ENCODE measurements at places on chromosomes 3 and 15.

GRCh38 chr15:42355291-42355690 is 4.0 kb upstream of the CAPN3 start:
- no peak overlapping the region for H3K4me3 ChIP-seq
- H3K36me3 ChIP-seq = peaks cover 18% of the 10 kb centered on the region
- H3K27ac ChIP-seq = no peak overlapping the region

DNA sequence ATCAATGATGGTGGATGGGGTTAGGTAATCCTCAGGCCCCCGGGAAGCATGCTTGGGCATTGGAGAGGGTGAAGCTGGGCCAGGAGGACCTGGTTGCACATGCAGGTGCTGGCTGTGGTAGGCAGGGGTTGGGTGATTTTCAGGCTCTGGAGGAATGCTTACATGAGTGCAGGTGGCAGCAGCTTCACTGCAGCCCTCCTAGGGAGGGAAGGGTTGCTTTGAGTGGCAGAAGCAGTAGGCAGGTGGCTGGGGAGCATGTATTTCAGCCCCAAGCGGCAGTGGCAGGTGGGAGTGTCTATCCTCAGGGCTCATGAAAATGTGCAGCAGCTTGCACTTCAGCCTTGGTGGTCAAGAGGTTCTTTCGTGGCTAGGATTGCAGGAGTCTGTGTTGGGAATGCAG is 230.0 kb upstream of the CTNNB1 start:
- peaks cover 49% of the 10 kb centered on the region for H3K4me1 ChIP-seq
- H3K36me3 ChIP-seq = peaks cover 8% of the 10 kb centered on the region
- DNase-seq = no peak
- H3K27me3 ChIP-seq = no peaks in the 10 kb centered on the region
- no peak overlapping the region for H3K4me3 ChIP-seq
- peak overlapping the region; percentile 83 for H3K27ac ChIP-seq

GRCh38 chr3:180617049-180617448 is 15.1 kb downstream of the TTC14 start:
- no peak for DNase-seq
- no peak overlapping the region for H3K4me3 ChIP-seq
- H3K27ac ChIP-seq = no peak overlapping the region
- H3K4me1 ChIP-seq = no peaks in the 10 kb centered on the region

DNA sequence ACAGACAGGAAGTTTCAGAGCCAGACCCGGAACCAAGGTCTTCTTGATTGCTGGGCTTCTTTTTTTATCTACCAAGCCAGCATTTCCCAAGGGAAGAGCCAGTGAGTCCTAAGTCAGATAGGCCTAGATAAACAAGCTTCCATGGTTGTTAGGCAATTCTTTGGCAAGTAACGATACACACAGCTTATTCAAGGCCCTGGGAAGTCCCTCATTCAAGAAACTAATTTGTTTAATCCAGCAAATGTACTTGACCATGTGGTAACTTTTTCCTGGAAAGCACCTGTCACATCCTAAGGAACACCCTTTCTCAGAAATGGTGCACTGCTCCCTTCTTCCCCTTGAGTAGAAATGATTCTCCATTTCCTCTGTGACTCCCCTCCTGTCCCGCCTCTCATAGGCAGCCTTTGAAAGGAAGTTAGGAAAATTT is 209.9 kb downstream of the ITPR1 start:
- no peaks in the 10 kb centered on the region for H3K27me3 ChIP-seq
- H3K4me1 ChIP-seq = peaks cover 26% of the 10 kb centered on the region
- peak overlapping the region; percentile 64 for H3K27ac ChIP-seq
- no peak for DNase-seq

- H3K4me1 ChIP-seq = no peaks in the 10 kb centered on the region
- H3K36me3 ChIP-seq = no peaks in the 10 kb centered on the region
- DNase-seq = no peak
These were observed 820.5 kb downstream of the MCTP2 start for GRCh38 chr15:95051861-95052260.

DNA sequence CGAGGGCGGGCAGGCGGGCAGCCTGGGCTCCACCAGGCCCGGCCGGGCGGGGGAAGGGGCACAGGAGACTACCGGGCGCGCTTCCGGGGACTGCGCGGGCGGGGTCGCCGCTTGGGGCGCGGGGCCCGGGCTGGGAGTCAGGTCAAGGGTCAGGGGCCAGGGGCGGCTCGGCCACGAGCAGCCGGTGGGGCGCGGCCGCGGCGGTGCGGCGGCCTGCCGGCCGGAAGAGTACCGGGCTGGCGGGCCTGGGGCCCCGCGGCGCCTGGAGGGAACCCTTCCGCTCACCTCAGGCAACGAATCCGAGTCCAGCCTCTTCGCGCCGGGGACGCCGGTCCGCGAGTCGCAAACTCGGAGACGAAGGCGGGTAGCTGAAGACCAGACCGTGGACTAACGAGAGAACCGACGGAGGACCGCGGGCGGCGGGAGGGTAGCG is 225 bp downstream of the RHOA start:
- peak; percentile 90 for DNase-seq
- H3K27me3 ChIP-seq = peaks cover 2% of the 10 kb centered on the region
- peaks cover 60% of the 10 kb centered on the region for H3K4me1 ChIP-seq
- H3K27ac ChIP-seq = peak overlapping the region; percentile 95

DNA sequence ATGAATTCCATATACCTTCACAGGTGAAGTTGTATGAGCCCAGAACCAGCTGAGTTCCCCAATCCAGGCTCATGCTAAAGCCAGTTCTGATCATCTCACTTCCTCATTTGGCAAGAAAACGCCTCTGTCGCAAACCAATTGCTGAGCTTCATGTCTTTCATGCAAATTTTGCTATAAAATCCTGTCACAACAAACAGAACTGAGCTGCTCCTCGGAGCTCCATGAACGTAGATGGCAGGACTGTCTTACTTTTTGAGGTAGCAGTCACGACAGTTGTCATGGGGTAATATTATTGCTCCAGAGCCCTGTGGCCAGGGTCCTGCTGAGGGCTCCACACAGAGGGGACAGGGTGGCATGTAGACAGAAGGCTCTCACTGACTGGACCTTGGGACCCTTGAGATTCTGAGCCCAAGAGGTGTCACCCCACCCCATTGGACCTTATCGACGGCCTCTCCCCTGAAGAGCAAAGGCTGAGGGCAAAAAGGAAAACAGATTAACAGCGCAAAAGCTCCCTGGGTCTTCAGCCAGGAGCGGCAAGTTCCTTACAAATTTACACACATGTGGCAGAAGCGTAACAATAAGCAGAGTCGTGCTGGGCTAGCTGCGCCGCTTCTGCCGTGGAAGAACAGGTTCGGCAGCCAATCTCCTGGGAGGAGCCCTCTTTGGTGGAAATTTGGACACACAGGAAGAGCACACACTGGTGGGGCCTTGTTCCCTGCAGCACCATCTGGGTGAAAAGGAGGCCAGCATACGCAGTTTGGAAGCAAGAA is 249.2 kb downstream of the OPA1 start:
- no peaks in the 10 kb centered on the region for H3K36me3 ChIP-seq
- H3K4me3 ChIP-seq = no peak overlapping the region
- peaks cover 51% of the 10 kb centered on the region for H3K27me3 ChIP-seq
- peaks cover 2% of the 10 kb centered on the region for H3K4me1 ChIP-seq
- DNase-seq = no peak
- no peak overlapping the region for H3K27ac ChIP-seq

- no peaks in the 10 kb centered on the region for H3K36me3 ChIP-seq
- no peak for DNase-seq
- H3K27ac ChIP-seq = no peak overlapping the region
- H3K4me3 ChIP-seq = no peak overlapping the region
These were observed 919.9 kb downstream of the TUSC7 start for GRCh38 chr3:117629505-117629904.

GRCh38 chr15:27855137-27855536 is 244.0 kb downstream of the OCA2 start:
- no peaks in the 10 kb centered on the region for H3K27me3 ChIP-seq
- H3K4me1 ChIP-seq = no peaks in the 10 kb centered on the region
- DNase-seq = peak; percentile 19
- H3K4me3 ChIP-seq = no peak overlapping the region
- no peak overlapping the region for H3K27ac ChIP-seq

DNA sequence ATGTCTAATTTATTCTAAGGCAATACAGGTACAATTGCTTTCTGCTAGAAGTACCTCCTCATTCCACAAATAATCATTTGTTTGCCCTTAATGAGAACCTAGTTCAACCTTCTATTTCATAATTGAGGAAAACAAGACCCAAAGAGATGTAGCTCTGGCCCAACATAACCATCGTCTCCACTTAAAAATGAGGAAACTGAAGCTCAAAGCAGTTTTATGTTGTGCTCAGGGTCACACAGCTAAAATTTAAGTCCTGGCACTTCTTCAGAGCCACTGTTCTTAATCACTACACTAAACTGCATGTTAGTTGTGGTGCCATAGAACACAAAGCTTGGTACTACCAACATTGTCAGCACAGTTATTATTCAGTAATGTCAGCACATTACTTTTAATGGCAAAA is 108.0 kb downstream of the SERPINI1 start:
- H3K27me3 ChIP-seq = peaks cover 1% of the 10 kb centered on the region
- no peak overlapping the region for H3K27ac ChIP-seq
- H3K36me3 ChIP-seq = no peaks in the 10 kb centered on the region
- H3K4me1 ChIP-seq = no peaks in the 10 kb centered on the region

- no peak overlapping the region for H3K27ac ChIP-seq
- no peaks in the 10 kb centered on the region for H3K4me1 ChIP-seq
- H3K36me3 ChIP-seq = no peaks in the 10 kb centered on the region
These were observed 43.8 kb upstream of the MYRIP start for GRCh38 chr3:39765575-39765974.

DNA sequence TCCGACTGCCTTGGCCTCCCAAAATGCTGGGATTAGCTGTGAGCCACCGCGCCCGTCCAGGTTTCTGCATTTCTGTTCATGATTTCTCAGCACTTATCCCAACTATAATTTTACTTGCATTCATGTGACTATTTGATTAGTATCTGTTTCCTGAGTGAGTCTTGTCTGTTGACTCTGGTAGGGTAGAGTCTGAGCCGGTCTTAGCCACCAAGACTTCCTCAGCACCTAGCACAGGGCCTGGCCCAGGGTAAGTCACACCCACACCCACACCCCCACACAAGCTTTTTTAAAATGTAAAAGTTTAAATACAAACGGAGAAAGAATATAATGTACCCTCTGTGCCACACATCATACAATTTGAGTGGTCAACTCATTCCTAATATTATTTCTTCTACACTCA is 3.1 kb upstream of the SPATA12 start:
- peaks cover 2% of the 10 kb centered on the region for H3K27me3 ChIP-seq
- H3K4me1 ChIP-seq = peaks cover 2% of the 10 kb centered on the region
- no peak for DNase-seq
- no peaks in the 10 kb centered on the region for H3K36me3 ChIP-seq
- no peak overlapping the region for H3K4me3 ChIP-seq

GRCh38 chr15:93324186-93324975 is 235.4 kb upstream of the RGMA start:
- H3K27me3 ChIP-seq = no peaks in the 10 kb centered on the region
- H3K4me1 ChIP-seq = no peaks in the 10 kb centered on the region
- no peak overlapping the region for H3K27ac ChIP-seq
- no peak for DNase-seq
- H3K4me3 ChIP-seq = no peak overlapping the region

DNA sequence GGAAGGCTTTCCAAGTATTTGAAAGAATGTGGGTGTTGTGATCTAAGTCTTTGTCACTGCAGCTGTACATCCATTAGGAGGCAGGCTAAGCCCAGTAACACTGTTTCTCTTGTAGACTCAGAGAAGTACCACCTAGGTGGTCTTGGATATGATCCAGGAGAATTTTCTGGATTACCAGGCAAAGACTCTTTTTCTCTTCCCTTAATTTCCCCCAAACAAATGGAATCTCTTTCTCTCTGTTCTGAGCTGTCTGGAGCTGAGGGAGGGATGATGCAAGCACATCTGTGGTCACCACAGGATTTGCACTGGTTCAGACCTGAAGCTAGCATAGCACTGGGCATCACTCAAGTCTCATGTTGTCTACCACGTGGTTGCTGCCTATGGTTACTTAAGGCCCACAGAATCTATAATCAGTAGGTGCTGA is 227.6 kb downstream of the NECTIN3 start:
- H3K27ac ChIP-seq = no peak overlapping the region
- peaks cover 45% of the 10 kb centered on the region for H3K4me1 ChIP-seq
- H3K4me3 ChIP-seq = no peak overlapping the region
- DNase-seq = no peak
- H3K36me3 ChIP-seq = no peaks in the 10 kb centered on the region

DNA sequence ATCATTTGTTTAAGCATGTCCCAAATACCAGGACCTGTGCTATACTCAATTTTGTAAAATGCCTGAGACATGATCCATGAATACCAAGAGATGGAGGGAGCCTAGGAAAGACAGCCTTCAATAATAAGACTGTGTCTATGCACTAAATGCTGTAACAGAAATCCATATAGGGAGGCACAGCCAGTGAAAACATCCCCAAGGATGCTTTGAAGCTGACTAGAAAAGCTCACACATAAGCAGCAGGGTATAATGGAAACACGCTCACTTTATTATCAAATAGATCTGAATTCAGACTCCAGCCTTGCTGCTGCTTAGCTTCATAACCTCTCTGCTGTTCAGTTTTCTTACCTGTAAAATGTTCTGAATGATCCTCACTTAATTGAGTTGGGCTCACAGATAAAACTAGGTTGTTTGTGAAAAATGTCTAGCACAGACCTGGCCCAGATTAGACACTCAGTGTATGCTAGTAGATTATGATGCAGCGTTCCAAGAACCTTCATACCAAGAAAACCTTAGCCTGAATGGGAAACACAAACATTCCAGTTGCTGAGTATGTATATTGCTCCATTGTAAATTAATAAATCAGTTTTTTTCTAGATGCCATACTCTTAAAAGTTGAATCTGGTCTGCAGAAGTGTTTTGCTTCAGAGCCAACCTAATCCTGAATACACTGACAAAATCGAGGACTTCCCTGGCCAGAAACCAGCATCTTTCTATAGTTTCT is 3.8 kb upstream of the LARP6 start:
- H3K27ac ChIP-seq = no peak overlapping the region
- H3K4me1 ChIP-seq = peaks cover 4% of the 10 kb centered on the region
- H3K4me3 ChIP-seq = no peak overlapping the region
- H3K27me3 ChIP-seq = peaks cover 36% of the 10 kb centered on the region
- no peak for DNase-seq

- no peaks in the 10 kb centered on the region for H3K27me3 ChIP-seq
- no peak overlapping the region for H3K4me3 ChIP-seq
- no peaks in the 10 kb centered on the region for H3K4me1 ChIP-seq
These were observed 175.7 kb upstream of the ADAMTS9 start for GRCh38 chr3:64863226-64864212.

GRCh38 chr3:136644212-136644611 is 108.0 kb downstream of the STAG1 start:
- no peak overlapping the region for H3K4me3 ChIP-seq
- H3K4me1 ChIP-seq = peaks cover 4% of the 10 kb centered on the region
- H3K27me3 ChIP-seq = no peaks in the 10 kb centered on the region
- no peak for DNase-seq

DNA sequence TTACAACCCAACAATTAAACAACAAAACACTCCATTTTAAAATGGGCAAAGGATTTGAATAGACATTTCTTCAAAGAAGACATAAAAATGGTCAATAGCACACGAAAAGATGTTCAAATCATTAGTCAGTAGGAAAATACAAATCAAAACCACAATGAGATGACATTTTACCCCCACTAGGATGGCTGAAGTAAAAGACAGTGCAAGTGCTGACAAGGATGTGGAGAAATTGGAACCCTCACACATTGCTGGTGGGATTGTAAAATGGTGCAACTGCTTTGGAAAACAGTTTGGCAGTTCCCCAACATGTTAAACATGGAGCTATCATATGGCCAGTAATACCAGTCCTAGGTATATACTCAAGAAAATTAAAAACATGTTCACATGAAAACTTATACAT is 11.6 kb downstream of the GALNT15 start:
- no peaks in the 10 kb centered on the region for H3K4me1 ChIP-seq
- no peaks in the 10 kb centered on the region for H3K36me3 ChIP-seq

Measured in activated CD4-positive, alpha-beta T cell treated with anti-CD3 and anti-CD28 coated beads, Interleukin-2, amount 10 ng/mL, durations not matched to agents 24 days and 14 days (primary cell).